ENCODE measurements at places on chromosomes 4 and X. TPM values are rescaled to one million over a fixed set of nuclear protein-coding genes. Genes with fewer than 3 reads are reported as not detected.
A peak's percentile ranks its signal among the peaks of the same experiment; 100 is the strongest.

MAN2B2 gene
- total RNA-seq = 31.8 TPM

XIAP gene
- 61.8 TPM for total RNA-seq

SORCS2 gene
- total RNA-seq = 32.9 TPM

TBC1D9 gene
- total RNA-seq = 41.3 TPM

TMEM271 gene
- 26.8 TPM for total RNA-seq

MGAT4D gene
- total RNA-seq = not detected

DCAF12L2 gene
- 3.7 TPM for total RNA-seq

LRAT gene
- total RNA-seq = 1.2 TPM

- no peak for DNase-seq
These were observed 60.7 kb downstream of the HPGD start for GRCh38 chr4:174461466-174462106.

- peak; percentile 2 for DNase-seq
These were observed 67.5 kb downstream of the ZFYVE28 start for GRCh38 chr4:2350982-2351381.

DNA sequence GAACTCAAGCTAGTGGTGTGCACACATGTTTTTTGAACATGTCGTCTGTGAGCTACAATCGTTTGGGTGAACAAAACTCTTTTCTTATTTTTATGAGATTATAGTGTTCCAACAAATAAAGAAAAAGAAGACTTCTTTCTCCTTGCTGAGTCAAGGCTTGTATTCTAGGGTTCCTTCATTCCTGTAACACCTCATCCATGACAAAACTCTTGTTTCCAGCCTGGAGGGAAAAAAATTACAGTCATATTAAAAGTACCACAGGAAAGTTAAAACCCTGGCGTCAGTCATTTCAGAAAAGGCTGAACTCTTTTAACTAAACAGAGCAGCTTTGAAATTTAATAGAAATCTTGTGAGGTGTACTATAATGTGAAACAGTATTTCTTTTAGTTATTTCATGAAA, 79.2 kb upstream of the BOD1L1 start:
- DNase-seq = no peak

GRCh38 chrX:24696294-24696693, 2.6 kb downstream of the POLA1 start:
- no peak for DNase-seq

GRCh38 chrX:79415056-79415455, 47.9 kb upstream of the ITM2A start:
- no peak for DNase-seq

DNA sequence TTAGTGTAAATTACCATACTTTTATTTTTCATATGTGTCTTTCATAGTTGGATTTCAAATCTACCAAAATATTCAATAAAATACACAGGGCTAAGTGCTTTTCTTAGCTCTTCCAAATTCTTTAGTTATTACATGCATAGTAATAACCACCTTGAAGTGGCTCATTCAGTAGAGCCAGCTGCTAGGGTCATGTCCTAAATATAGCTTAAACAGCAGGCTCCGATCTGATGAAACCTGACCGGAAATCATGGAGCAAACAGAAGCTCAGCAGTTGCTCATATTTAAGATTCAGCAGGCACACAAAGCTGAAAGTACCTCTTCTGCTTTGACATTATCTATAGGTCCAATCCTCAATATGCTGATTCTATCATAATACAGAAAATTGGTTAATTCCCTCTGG, 1470.4 kb downstream of the ADGRL3 start:
- DNase-seq = no peak

GRCh38 chrX:34879346-34879745, 63.2 kb upstream of the FAM47B start:
- DNase-seq = no peak

- no peak for DNase-seq
These were observed 710.7 kb upstream of the SLIT2 start for GRCh38 chr4:19540859-19541540.

GRCh38 chrX:84187533-84188319, at the start of gene RPS6KA6:
RPS6KA6 (minus strand) TSS chrX:84188199; CDS start chrX:84187899, 300 bp downstream.
- DNase-seq = peak; percentile 31

All from dorsolateral prefrontal cortex (tissue), 122 donors.